ENCODE measurements at places on chromosomes 6 and 20. TPM values are rescaled to one million over a fixed set of nuclear protein-coding genes. Genes with fewer than 3 reads are reported as not detected.

- no peaks in the 10 kb centered on the region for H3K36me3 ChIP-seq
- H3K4me3 ChIP-seq = no peak overlapping the region
- no peak overlapping the region for H3K27ac ChIP-seq
- peak; percentile 65 for DNase-seq
- H3K27me3 ChIP-seq = no peaks in the 10 kb centered on the region
Observed at GRCh38 chr6:7129784-7130569, 22.2 kb downstream of the RREB1 start.

DNA sequence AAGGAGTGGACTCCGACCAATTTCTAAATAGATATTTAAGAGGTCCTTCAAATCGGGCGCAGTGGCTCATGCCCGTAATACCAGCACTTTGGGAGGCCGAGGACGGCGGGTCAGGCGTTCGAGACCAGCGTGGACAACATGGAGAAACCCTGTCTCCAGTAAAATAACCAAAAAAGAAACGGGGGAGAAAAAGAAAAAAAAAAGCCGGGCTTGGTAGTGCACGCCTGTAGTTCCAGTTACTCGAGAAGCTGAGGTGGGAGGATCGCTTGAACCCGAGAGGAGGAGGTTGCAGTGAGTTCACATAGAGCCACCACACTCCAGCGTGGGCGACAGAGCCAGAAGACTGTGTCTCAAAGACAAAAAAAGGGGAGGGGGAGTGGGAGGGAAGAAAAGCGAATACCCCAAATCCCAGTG is 53.3 kb upstream of the HFE start:
- H3K36me3 ChIP-seq = no peaks in the 10 kb centered on the region
- H3K27me3 ChIP-seq = no peaks in the 10 kb centered on the region
- peak overlapping the region; percentile 73 for H3K4me3 ChIP-seq
- no peak for DNase-seq
- H3K27ac ChIP-seq = peak overlapping the region; percentile 72

SIRPB2 gene
- not detected for total RNA-seq

DNA sequence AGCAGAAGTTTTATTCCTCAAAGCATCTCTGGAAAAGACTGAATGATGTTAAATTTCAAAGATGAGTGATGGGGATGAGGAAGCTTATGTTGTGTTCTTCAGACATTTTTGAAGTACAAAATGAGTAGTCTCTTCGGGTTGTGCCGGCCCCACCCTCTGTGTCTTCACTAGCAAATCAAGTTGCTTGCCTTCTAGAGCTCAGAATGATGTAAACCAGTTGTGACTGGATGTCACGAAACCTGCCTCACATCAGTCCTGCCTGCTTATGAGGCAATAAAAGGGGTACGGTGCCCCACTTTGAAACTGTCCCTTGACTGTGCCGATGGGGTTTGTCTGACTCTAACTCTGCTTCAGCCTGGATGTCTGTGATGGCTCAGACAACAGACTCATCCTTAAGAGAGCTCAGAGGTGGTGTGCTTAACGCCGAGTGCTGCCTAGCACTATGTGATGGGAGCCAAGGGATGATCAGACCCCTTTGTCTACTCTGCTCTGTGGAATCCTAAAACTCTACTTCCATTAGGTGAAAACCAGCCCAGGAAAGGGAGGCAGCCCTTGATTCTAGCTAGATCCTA is 19.0 kb downstream of the TOMM34 start:
- H3K27me3 ChIP-seq = no peaks in the 10 kb centered on the region
- H3K36me3 ChIP-seq = peaks cover 48% of the 10 kb centered on the region
- H3K27ac ChIP-seq = no peak overlapping the region
- no peak for DNase-seq

CAPN11 gene
- total RNA-seq = not detected
